ENCODE measurements at places on chromosomes 12 and 14.
A peak's percentile ranks its signal among the peaks of the same experiment; 100 is the strongest.

GRCh38 chr12:89880690-89881350, 172.2 kb upstream of the ATP2B1 start:
- DNase-seq: no peak

- no peak for DNase-seq
These were observed 3.3 kb downstream of the CD63 start for GRCh38 chr12:55725556-55725955.

DNA sequence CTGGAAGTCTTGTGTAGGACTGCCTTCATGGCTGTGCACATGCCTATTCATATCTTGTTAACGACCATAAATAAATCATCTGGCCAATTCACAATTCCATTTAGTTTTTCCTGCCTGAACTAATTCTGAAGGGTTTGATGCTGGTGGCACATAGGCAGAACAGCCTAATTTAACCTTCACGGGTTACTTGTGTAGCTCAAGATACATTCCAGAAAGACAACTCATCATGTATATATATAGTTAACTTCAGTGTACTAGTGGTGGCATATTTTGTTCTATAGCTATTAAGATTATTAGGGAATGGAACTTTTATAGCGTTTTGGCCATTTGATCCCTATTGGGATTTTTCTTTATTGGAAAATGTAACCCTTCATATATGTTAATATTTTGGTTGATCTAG, 31.4 kb downstream of the CFAP54 start:
- peak; percentile 28 for DNase-seq

- DNase-seq: no peak
These were observed 1280.9 kb downstream of the AACS start for GRCh38 chr12:126346087-126346486.

GRCh38 chr12:19198272-19198671, 68.7 kb downstream of the PLEKHA5 start:
- no peak for DNase-seq

- DNase-seq: no peak
These were observed 77.2 kb downstream of the NKX2-1 start for GRCh38 chr14:36442824-36443241.

- peak; percentile 20 for DNase-seq
These were observed 61.5 kb upstream of the LRTM2 start for GRCh38 chr12:1758887-1759286.

DNA sequence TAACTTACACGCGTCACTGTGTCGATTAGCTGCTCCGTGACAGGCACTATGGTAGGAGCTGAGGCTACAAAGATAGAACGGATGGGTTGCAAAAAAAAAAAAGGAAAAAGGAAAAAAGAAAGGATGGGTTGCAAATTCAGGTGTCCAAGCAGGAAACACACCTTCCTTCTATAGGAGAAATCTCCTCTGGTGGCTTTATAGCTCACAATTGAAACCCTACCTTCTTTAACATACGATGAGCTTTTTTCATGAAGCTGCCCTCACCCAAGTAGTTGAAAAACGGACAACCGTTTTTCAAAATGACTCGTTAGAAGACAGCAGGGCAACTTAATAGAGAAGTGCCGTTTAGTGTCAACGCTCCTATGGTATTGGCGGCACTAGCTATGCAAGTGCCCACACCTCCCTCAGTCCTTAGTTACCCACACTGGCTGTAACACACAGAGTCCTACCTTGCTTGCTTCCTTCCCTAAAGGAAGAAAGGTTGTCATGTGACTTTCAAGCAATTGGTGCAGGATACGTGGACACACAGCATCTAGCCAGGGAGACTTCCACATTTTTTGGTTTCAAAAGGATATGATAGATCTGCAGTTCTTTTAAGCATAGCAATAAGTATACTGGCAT, 682 bp upstream of the TRIP11 start:
- DNase-seq: peak; percentile 69

DNA sequence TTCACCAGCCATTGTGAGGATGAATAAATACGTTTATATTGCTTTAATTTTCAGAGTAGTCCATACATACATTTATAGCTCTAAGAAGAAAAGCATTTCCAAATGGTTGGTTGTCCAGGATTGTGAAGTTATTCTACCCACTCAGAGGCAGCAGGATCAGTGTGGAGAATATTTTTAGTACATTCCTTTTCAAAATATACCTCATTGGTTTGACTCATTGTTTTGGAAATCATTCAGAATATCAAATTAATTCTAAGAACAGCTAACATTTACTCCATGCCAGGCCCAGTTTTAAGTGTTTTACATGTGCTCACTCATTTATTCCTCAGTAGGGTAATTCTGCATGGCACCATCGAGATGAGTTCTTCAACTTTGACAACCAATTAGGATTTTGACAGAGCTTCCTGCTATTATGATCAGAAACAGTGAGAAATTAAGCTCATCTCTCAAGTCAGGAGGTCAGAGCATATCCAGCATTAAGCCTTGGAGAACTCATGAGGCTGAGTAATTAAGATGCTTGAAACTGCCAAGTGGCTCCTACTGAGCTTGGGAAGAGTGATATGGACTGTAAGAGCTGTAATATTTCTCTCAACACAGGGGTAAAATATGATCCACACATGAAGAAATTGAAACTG, 153.3 kb upstream of the CLEC14A start:
- DNase-seq: peak; percentile 22

GRCh38 chr14:57136669-57137328, 131.9 kb downstream of the EXOC5 start:
- DNase-seq: no peak

DNA sequence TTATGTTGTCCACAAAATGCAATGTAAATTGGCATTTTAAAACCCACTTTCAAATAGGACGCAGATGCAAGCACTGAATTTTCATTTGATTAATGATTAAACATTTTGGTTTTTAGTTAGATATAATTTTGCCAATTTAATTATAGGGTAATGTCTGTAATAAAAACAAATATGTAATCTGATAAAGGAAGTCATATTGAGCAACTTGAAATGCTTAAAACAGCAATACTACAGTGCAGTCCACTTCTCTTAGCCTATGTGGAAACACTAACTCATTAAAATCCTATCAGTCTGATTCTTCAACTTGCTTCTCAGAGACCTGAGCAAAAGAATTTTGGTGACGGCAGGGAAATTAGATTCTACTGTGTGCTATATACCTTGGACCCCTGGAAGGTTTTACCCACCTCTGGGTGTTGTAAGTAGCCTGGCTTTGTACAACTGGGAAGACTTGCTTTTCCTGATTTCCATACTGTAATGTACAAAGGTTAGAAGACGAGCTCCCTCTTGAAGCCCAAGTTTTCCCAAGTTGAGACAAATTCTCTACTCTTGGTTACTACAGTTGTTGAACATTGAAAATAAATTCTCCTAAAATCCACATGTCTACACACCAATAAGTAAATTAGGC, 4.1 kb downstream of the TRHDE start:
- no peak for DNase-seq

GRCh38 chr12:51192284-51192671, 19.3 kb upstream of the TFCP2 start:
- DNase-seq: no peak

DNA sequence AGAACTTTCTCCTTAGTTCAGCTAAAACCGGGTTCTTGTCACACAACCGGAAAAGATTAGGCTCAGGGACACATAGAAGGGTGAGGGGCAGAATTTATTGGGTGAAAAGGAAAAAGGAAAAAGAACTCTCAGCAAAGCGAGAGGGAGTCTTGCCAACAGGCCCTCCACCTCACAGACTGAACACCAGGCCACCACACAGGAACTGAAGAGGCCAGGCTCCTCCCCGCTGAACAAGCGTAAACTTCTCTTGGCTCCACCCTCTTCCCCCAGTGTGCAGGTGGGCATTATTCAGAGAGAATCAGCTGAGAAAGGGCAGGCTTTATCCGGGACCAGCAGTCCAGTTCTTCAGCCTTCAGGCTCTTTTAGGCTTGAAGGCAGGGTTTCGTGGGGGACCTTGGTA, 125.6 kb upstream of the FGD4 start:
- no peak for DNase-seq

- peak; percentile 66 for DNase-seq
These were observed 31.4 kb upstream of the SLC2A13 start for GRCh38 chr12:40137252-40137651.

DNA sequence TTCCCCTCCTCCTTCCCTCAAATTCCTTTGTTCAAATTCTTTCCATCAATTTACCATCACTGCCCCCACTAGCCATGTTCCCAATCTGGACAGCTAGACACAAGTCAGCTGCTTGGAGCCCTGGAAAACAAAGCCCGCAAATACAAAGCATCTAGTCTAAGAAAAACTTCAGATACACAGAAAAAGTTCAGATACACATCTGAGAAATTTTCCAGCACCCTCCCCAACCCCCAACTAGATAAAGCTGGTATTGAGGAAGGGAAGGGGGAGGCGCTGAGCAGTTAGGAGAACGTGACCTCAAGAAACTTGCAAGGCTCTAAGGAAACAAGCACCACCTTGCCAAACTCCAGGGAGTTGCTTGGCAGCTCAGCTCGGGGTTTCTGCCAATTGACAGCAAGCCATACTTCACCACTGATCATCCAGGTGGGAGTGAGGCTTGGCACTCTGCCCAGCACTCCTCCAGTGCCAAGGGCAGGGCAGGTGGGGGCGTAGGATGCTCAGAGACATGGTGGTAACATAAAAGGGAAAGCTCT, 5.1 kb upstream of the CNIH1 start:
- no peak for DNase-seq

GRCh38 chr12:124305136-124305535, 10.2 kb downstream of the RFLNA start:
- DNase-seq: no peak

DNA sequence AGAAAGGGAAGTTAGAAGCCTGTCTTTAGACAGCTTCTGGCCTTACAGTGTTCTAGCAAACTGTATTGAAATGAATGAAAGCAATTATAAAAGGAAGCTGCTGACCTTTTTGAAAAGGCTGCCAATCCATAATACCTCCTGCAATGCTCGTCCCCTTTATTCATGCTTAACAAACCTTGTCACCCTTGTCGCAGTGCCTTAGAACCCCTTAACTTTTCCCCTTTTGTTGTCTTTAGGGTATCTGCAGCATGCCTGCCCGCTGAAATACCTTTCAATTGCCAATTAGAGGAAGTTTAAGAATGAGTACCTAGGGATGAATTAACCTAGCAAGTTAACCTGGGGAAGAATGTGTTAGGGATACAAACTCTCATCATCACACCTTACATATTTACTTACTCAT, 731.2 kb downstream of the RERGL start:
- DNase-seq: no peak

DNA sequence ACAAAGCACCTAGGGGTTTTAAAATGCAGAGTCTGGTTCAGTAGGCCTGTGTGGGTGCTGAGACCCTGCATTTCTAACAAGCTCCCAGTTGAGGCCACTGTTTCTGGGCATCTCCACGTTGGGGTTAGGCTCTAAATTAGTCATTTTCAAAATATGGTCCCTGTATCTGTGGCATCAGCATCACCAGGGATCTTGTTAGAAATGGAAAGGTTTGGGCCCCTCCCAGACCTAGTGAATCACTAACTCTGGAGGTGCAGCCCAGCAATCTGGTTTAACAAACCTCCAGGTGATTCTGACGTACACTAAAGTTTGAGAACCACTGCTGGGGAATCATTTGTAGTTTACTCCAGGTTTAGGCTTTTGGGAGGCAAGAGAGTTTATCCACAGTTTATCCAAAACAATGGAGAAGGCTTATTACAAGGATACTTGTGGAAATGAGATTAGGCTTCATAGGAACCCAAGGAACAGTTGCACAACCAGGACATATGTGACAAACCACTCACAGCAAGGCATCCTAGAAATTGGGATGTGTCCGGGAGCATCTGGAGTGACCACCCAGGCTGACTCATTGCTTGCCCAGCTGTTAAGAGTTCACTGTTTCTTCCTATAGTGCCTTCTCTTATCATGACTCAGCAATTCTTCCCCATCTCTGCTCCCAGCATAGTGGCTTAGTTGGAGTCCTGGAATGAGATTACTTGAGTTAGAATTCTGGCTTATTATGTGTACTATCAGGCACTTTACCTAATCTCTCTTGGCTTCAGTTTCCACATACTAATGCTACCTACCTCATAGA, 71.6 kb upstream of the STXBP6 start:
- peak; percentile 96 for DNase-seq

DNA sequence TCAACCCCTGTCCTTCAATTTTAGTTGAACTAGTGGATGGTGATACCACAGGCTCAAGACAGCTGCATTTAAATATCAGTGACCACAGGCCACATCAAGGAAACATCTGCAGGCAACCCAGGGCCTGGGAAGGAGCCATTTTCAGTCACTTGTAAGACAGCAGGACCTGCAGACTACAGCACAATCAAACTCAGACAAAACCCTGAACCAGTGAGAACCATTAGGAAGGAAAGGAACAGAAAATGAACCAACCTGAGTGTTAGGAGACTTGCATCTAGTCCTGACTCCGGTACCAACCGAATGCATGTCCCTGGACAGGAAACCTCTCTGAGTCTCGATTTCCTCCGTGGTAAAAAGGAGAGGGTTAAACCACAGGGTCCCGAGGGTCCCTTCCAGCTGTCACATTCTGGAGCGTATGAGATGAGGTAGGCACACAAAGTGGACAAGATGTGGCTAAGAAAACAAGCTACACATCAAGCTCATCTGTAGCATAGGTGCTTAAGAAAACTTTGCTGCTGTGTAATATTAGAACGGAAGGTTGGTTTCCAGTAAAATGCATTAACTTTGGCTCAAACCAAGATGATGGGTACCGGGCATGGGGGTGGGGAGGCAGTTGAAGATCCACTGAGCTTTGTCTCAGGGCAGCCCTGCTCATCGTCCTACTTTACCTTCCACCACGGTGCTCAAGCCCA, 1.6 kb upstream of the CDKN1B start:
- no peak for DNase-seq

GRCh38 chr12:49825360-49825970, 2.7 kb downstream of the NCKAP5L start:
- DNase-seq: peak; percentile 78

- DNase-seq: peak; percentile 55
These were observed 27.2 kb upstream of the PNMA1 start for GRCh38 chr14:73741386-73741875.

DNA sequence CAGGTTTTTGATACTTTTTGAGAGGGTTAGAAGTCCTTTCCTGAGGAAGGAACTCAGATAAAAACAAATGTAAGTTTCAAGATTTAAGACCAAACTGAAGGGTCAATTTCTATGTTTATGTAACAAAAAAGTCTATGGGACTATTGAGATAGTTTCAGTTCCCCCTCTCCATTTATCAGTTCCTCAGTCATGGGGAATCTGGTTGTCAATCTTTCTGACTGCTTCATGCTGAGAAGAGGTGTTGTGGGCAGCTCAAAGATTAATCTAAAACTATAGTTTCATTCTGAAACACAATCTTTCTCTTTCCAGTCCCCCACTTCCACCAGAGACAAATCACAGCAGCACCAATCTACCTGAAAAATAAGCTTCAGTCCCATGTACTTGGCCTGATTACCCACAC, 93.7 kb downstream of the KCNMB4 start:
- DNase-seq: no peak

- no peak for DNase-seq
These were observed 95.5 kb downstream of the ARF6 start for GRCh38 chr14:49988080-49988990.

GRCh38 chr14:61544448-61545330, 150.6 kb upstream of the HIF1A start:
- DNase-seq: no peak
